Activated CD8-positive, alpha-beta memory T cell treated with anti-CD3 and anti-CD28 coated beads for 1 hour (primary cell): ENCODE measurements at places on chromosomes 7 and 10.

DNA sequence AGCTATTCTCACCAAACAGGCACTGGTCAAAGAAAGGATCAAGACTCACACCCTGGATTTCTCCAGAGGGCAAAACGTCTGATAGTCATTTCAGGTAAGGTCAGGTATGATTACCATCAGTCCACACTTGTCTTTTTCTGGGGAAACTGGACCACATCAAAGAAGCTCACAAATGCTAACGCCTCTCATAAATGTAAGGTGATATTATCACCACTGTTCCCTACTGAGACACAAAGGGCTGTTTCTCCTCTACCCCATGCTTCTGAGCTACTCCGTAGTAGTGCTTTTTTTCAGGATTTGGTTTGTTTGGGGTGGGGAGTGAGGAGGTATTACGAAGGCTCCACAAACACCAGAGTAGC lies 51.6 kb downstream of the CREB3L2 start:
- DNase-seq: no peak

DNA sequence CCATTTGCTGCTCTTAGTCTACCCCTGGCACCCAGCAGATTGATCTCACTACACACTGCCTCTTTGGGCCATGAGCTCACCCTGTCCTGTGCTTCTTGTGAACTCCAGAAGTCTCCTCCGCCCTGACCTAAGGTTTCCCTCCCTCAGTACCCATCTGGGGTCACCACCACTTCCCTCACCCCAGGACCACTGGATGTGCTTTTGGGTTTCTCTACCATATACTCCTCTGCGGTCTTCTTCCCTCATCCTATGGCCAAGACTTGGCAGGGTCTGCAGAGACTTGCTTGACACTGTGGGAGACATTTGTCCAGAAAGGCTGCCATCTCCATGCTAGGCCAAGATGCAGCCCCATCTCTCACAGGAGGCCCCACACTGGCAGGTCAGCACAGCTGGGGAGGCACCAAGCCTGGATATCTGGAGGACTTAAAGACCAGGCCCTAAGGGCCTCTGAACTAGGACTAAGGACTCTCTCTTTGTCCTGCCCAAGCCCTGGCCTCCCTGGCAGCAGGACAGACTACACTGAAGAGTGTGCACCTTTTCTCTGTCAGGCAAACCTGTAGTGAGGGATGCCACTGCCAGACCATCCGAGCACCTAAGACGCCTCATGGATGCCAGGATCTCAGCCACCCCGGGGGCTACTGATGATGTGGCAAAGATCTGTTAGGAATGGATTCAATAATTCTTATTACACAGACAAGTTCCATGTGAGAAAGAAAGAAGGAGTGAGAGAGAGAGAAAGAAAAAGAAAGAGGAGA lies 134.6 kb downstream of the ZNF467 start:
- no peak for DNase-seq

GRCh38 chr7:126362746-126363145 lies 890.0 kb downstream of the GRM8 start:
- no peak for DNase-seq

GRCh38 chr7:94012746-94013145 lies 8.6 kb upstream of the BET1 start:
- DNase-seq: no peak

DNA sequence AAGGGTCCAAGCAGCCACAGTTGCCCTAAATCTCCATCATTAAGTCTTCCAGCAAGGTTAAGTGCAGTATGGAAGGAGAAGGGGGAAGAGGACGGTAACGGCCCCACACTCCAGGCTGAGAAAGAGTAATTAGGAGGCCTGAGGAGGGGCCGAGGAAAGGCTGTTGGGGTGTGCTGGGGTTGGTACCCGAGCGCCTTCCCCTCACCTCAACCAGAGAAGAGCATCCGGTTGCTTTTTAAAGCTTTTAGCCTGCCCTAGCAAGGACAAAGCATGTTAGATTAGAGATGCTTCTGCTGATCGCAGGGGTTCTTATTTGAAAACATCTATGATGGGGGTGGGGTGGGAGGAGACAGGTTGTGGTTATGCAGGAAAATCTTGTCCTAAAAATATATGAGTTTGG lies 9.0 kb upstream of the ZSCAN21 start:
- DNase-seq: no peak

GRCh38 chr10:76136961-76137360 lies 705.5 kb downstream of the LRMDA start:
- no peak for DNase-seq

DNA sequence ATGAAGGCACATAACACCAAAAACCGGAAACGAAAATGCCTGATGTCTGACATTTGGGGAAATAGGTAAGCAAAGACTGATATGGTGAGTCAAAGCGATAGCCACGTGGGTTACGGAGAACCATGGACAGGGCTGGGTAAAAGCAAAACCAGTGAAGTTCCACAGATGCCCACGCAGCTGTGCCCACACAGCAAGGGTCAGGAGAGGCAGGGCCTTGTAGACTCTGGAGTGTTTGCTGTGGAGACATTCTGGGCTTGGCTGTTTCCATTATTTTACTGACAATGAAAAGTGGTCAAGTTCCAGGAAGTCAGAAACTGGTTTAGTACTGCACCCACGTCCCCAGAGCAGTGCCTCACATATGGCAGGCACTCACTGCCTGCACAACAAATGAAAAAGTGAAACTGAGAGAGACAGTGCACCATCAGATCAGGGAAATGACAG lies 148.7 kb downstream of the ZMYND11 start:
- DNase-seq: no peak

GRCh38 chr7:134696261-134696660 lies 49.6 kb downstream of the BPGM start:
- no peak for DNase-seq

DNA sequence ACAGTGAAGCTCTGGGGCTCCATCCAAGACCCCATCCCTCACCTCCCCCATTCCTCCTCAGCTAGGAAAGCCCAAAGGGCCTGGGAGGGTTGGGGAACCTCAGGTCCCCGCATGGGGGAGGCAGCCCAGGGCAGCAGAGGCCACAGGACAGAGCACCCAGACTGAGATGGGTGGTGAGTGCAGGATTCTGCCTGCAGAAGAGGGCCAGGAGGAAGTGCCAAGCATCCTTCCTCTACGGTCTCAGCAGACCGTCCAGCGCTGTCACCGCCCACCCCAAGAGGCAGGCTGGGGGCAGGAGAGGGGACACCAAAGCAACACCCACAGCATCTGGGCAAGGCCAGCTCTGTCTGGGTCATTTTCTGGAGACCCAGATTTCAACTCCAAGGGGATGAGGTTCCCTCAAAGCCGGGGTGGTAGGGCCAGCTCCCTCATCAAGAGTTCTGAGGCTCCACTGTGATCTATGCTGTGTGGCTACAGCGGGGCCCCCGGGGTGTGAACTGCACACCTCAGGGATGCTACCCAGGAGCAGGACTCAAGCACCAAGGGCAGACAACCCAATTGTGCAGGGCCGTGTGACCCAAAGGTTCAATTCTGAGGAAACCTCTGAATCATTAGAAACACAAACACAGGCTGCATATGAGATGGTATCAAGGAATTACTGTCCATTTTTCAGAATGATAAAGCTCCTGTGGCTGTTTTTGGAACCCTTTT lies 46.8 kb downstream of the CAMK2B start:
- no peak for DNase-seq

DNA sequence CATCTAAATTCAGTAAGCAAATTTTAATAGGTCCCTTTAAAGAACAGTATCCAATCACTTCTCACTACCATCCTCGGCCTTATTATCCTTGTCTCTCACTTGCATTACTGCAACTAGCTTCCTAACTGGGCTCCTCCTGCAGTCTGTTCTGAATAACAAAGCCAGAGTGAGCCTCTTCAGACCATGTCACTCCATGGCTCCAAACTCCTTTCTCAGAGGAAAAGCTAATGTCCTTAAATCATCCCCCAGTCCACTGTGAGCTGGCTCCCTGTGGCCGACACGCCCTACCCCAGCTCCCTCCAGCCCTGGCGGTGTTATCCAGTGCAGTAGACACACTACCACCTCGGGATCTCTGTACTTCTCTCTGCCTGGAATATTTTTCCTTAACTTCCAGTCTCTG lies 80.0 kb downstream of the EPC1 start:
- no peak for DNase-seq

- DNase-seq: no peak
Measured at GRCh38 chr7:17405786-17406185, 107.3 kb downstream of the AHR start.
